H9 (cell line): ENCODE measurements at places on chromosomes 2 and 18.

DNA sequence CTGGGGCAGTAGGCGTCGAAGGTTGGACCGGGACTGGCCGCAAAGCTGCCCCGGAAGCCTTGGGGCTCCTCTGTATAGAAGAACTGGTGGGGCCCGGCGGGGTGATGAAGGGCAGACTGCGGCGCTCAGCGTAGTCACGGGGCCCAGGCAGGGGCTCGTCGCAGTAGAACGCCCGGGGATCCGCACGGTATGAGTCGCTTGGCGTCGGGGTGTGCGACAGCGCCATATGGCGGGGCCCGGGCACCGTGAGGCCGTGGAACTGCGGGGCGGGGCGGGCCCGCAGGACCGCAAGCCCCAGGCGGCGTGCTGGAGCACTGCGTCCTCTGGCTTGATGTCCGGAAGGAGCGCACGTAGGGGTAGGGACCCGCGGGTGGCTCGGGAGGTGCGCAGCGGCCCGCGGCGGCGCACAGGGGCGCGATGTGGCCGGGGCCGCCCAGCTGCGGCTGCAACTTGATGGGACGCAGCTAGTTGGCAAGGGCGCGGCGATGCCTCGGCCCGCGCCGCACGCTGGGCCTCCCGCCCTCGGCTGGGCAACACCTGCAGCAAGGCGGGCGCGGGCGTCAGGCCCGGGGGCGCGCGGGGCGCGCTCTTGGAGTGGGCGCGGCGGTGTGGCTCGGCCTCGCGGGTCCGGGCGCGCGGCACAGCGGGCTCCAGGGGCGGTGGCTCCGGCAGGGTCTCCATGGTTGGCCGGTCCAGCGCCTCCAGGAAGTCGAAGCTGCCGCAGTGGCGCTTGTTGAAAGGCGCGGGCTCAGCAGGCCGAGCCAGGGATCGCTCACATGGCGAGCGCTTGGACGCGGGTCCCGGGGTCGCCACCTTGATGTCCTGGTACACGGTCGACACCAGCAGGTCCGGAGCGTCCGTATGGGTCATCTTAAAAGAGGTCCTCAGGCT lies 251.4 kb downstream of the ANKRD30B start:
- no peak for DNase-seq

- DNase-seq: no peak
Observed at GRCh38 chr2:106709229-106709628, 176.7 kb downstream of the ST6GAL2 start.

DNA sequence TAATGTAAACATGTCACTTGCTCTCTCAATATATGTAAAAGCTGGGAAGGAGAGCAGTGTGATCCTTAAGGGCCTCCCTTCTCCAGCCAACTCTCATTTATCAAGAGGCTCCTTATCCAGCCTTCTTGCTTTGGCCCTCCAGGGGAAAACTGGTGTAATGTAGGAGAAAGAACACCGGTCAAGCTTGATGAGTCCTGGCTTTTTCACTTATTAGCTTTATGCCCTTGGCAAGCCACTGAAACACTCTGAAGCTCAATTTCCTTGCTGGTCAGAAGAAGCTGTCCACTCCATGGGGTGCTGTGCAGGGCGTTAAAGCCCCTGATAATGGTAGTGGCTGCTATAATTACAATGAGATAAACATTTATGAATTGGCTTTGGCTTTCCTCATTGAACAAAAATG lies 251.2 kb upstream of the RBBP8 start:
- DNase-seq: no peak

DNA sequence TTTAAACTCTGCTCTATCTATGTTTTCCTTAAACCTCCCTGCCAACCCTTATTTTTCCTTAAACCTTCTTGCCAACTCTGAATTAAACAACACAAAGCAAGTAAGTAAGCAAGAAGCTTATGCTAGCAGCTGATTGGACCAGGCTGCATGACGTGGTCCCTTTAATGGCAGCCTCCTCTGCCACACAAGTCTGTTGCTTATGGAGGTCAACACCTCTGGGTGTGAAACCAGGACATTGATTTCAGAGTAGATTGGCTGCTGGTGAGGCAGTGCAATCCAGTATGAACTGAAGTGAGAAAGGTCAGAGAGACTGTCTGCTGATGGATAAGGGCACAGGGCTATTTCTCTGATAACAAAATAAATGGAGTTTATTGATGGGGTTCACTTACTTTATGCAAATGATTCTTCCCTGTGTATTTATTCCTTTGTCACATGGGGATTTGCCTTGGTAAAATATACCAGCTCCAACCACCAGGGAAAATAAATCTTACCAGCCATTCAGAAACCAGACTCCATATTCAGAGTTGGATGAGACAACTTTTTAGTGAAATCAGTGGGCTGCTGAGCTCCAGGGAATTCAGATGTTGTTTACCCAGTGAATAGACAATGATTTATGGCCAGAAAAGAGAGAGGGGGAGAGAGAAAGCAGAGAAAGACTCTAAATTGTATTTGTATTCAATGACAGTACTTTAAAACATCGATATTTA lies 112.2 kb upstream of the NCKAP5 start:
- no peak for DNase-seq

GRCh38 chr2:26723991-26724750 lies 31.6 kb downstream of the KCNK3 start:
- no peak for DNase-seq

DNA sequence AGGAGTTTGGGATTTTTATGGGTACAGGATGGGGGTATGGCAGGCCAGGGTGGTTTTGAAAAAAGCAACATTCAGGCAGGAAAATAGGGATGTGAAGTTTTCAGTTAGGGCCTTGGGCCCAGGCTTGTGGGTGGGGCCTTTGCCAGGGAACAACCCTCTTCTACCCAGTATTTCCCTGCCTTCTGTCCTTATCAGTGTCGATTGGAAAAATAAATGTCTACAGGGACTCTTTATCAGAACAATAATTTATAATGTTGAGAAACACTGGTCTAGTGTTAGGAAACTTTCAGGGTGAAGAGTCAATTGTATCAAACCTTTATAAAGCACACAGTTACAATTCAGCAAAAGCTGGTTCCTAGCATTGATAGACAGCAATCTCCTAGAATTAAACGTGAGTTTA lies 214.1 kb upstream of the NABP1 start:
- no peak for DNase-seq

- no peak for DNase-seq
Observed at GRCh38 chr2:157813467-157813866, 62.7 kb downstream of the ACVR1 start.

DNA sequence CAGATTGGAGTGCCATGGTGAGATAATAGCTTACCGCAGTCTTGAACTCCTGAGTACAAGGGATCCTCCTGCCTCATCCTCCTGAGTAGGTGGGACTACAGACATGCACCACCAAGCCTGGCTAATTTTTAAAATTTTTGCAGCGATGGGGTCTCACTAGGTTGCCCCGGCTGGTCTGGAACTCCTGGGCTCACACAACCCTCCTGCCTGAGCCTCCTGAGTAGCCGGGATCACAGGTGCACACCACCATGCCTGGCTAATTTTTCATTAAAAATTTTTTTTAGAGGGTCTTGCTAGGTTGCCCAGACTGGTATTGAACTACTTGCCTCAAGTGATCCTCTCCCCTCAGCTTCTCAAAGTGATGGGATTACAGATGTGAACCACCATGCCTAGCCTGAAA lies 27.8 kb downstream of the RAB31 start:
- no peak for DNase-seq

GRCh38 chr2:167424221-167424620 lies 535.9 kb downstream of the XIRP2 start:
- no peak for DNase-seq

DNA sequence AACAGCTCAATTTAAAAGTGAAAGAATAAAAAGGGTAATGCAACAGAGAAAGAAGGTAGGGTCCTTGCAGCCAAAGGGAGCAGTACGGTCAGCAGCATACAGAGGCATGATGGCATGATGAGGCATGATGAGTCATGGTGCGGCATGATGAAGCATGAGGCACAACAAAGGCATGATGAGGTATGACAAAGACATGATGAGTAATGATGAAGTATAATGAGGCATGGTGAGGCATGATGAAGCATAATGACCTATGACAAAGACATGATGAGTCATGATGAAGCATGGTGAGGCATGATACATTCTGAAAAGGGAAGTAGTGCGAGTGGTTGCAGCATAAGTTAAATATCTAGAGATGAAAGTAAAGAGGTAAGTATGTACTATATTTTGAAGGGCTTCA lies 673.2 kb downstream of the TMEM182 start:
- no peak for DNase-seq

DNA sequence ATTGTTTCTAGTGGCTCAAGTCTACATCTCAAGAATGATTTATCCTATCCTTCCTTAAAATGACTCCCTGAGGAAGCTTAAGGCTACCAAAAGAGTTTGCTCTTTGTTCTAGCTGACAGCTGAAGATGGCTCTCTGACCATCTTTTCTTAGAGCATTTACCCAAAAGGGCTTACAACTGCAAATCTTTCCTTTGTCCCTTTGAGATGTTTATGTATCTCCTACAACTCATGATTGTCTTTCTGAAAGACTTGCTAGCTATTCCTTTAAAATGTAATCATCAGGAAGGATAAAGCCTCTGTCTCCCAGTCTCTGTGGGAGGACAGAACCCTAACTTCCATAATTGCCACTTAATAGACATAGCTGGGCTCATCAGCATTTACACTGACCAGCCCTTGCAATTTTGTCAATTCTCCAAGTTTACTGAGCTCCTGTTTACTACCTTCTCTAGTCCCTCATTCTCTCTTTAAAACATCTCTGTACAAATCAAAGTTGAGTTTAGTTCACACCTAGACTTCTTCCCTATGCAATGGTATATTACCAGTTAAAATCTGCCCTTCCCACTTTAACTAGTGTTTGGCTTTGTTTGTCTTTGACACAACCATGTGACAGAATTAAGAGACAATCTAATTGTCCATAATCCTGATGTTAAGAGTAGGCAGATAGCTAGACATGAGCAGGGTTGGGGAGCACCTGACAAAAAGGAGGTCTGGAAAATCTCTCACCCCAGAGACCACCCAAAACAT lies 188.2 kb downstream of the PTH2R start:
- no peak for DNase-seq

- DNase-seq: peak; percentile 92
Observed at GRCh38 chr2:189440947-189441708, at the start of gene WDR75. WDR75 (plus strand) TSS chr2:189441474; CDS start chr2:189441493, 19 bp downstream.

- DNase-seq: no peak
Observed at GRCh38 chr2:136183097-136183496, 65.1 kb upstream of the CXCR4 start.

GRCh38 chr2:115396579-115396978 lies 954.1 kb downstream of the DPP10 start:
- DNase-seq: no peak

DNA sequence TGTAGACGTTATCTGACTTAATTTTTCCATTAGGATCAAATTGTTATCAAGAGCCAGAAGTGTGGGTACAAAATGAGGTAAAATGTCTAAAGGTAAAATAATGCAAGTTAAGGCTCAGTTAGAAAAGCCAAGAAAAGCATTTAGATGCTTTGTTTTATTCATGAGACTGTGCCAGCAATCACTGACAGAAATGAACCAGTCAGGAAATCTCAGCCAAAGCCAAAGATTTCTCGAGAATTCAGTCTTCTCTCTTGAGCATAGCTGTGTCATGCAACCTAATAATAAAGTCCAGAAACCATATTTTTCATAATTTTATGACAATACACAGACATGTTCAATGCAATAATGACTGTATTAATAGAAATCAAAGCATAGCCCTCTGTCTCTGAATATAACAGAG lies 43.5 kb upstream of the ZNF397 start:
- no peak for DNase-seq

DNA sequence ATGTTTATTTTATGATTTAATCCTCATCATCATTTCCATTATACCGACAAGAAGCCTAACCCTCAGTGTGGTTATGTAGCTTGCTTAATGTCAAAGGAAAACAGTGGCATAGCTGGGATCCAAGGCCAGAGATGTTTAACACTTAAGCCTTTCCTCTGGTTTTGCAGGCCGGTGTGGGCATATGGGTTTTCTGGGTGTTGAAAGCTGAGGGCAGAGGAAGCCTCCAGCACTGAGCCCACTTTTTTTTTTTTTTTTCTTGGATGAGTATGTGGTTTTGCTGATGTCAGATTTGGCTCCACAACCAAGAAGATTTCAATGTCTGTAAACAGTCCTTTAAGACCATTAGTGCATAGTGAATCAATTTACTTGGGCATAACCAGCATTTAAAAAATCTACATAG lies 41.3 kb downstream of the LHCGR start:
- no peak for DNase-seq

DNA sequence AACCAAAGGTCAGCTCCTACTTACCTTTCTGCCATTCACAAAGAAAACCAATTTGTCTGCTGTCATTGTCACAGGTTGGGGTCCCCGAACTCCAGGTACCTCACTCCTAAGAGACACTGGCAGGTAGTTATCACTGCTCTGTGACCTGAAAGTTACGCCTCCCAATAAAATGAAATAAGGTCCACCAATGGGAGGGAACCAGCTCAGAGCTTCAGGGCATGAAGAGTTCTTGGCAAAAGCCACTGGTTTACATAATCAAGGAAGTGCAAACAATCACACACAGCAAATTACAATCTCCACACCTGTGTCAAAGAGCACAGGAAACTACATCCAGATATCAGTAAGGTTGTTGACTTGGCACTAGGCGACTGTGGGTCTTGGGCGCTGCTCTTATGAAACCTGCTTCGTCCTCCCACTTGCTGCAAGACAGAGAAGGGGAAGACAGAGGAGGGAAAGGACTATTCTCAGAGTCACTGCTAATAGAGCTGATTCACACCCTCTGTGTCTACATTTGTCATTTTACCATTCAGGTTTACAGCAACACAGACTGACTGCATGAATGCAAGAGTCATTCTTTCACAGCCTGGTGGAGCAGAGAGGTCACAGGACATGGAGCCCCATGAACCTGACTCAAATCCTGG lies at the start of gene XDH:
Gene XDH, minus strand, starts transcription at position 142 of the 641 bp plus-strand sequence. Its CDS starts 76 bp downstream, at position 66.
- DNase-seq: no peak

DNA sequence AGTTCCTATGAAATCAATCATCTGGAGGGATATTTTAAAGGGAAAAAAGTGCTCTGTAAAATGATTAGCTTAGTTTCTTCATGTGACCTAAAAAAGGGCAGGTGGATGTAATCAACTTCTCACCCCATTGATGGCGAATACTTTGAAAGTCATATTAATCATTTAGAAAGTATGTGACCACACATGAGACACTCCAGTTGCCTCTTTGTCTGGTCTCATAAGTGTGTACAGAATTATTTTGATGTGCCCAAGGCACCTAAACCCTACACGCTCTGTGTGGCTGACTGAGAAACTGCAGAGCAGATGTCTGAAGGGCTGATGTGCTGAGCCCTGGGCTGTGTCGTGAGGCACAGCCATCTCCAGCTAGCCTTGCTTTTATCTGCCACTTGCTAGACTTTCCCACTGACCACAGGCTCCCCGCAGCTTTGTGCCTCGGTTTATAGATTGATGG lies 26.9 kb downstream of the SGPP2 start:
- DNase-seq: no peak
